CD8-positive, alpha-beta T cell (primary cell): ENCODE measurements at places on chromosomes 12 and 14. TPM values are rescaled to one million over a fixed set of nuclear protein-coding genes. Genes with fewer than 3 reads are reported as not detected.

FIGNL2 gene
- 1.5 TPM for total RNA-seq

MARS1 gene
- total RNA-seq: 226 TPM

KRT77 gene
- total RNA-seq: not detected

DERA gene
- 5.1 TPM for total RNA-seq

- no peak for DNase-seq
These were observed 27.9 kb downstream of the CCNK start for GRCh38 chr14:99508896-99509629.

GRCh38 chr14:22282417-22282816 lies 306.6 kb downstream of the DAD1 start:
- DNase-seq: no peak

GRCh38 chr12:76562130-76562529 lies 2.6 kb upstream of the OSBPL8 start:
- DNase-seq: no peak

- DNase-seq: no peak
These were observed 114.5 kb downstream of the RAD51B start for GRCh38 chr14:67934087-67934486.

DNA sequence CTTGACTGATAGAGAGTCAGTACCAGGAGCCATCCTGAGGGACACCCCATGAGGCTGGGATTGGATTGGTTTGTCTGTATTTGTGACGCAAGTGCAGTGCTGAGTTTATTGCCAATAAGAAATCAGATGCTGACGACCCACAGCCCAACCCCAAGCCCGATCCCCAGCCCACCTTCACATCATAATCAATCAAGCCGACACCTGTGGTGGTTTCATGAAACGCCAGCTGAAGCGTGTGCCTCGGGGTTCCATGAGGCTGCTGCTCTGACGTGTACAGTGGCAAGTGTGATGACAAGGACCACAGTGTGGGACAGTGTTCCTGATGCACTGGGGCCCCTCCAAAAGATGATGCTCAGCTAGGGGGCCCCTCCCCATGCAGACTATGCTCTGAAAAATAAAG lies 62.1 kb upstream of the C14orf180 start:
- no peak for DNase-seq

- DNase-seq: no peak
These were observed 191.4 kb downstream of the KTN1 start for GRCh38 chr14:55771242-55771981.
